Hematopoietic multipotent progenitor cell treated with erythropoietin and hydrocortisone succinate and interleukin-3 and kit ligand, for 15 days (in vitro differentiated cells): ENCODE measurements at places on chromosomes 1 and 21.

- DNase-seq = no peak
Observed at GRCh38 chr1:66270119-66270812, 263.7 kb upstream of the SGIP1 start.

DNA sequence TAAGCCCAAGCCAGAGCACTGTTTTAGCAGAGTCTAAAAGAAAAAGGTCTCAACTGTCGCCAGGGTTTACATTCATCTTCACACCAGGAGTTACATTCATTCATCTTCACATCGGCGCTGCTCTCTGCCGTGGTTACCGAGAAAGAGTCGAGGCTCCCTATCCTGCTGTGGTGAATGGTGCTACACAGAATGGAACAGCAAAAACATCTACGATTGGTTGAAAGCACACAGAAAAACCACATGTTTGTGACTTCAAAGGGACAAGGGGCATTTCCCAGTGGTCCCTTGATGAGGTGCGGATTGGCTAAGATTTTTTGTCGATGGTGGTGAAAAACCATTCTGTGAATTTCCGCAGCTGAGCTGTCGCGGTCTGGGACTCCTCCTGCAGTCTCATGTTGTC, 231.1 kb downstream of the SIPA1L2 start:
- DNase-seq = no peak

- DNase-seq = no peak
Observed at GRCh38 chr1:68449901-68450300, at the start of gene RPE65. RPE65 (minus strand) TSS chr1:68449954; CDS start chr1:68449905, 49 bp downstream.

- DNase-seq = no peak
Observed at GRCh38 chr21:38384675-38385426, 113.4 kb downstream of the ERG start.

DNA sequence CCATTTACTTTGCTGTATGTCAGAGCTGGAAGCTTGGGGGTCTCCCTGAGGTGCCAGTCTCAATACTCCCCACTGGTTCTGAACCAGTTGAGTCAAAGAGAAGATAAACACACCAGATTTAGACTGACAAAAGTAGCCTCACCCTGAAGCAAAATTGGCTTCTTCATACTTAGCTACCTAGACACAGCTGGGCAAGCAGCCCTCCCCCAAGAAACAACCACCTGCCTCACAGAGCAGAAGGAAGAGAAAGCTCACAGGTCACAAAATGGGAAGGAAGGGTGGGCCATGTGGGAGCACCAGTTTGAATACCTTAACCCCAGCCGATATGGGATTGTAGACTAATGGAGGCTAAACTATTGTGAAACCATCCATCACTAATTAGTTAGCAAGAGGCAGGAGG, 24.6 kb upstream of the MYSM1 start:
- DNase-seq = no peak

DNA sequence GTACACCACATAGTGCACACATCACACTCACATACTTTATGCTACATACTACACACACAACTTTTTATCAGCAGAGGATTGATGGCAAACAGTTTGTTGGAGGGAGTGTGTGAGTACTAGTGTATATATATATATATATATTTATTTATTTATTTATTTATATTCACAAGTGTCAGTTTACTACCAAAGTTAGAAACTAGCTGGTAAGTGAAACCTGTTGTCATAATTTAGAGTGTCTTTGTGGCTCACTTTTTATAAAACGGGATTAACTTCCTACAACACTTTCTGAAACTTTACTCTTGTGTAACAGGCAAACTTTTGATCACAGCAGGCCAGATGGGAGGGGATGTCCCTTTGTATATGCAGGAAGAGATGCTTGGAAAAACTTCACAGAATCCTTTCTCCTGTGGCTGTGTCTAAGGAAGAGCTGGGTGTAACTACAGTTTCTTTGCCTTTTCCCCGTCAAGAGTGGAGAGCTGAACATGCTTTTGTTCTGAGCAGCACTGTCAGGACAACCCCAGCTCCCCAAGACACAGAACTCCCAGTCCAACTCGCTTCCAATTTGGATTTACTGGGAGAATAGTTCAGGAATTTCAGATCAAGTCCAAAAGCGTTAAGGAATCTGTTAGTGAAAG, 1.9 kb upstream of the SAMD13 start:
- DNase-seq = no peak

- no peak for DNase-seq
Observed at GRCh38 chr1:22317920-22318243, 133.8 kb upstream of the ZBTB40 start.

DNA sequence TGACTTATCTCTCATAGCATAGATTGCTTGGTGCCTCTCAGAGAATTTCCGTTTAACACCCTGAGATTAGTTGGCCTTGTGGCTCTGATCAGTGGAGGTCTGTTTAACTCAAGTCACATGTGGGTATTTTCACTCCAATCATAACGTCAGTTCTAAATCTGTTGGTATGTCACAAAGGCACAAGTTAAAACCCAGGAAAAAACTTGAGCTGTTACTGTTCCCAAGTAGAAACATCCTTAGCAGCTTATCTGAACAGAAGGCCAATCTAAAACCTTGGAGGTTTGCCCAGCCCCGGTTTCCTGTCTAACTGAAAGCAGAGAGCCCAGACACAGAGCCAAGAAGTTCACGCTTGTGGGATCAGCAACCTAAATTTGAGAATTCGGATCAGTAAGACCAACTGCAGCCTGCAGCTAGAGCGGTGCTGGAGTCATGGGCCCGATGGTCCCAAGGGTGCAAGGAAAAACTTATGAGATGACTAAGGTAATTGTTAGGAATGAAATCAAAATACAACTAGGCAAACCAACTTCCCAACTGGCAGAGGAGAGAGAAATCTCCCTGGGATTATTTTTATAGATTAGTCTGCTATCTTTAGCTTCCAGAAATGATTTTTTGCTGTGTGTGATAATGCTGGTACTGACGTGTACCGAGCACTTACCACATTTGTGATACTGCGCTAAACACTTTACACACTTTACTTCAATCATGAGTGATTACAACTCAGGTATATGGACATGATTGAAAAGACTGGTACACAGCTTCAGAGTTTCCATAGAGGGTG, 90.2 kb upstream of the C1orf21 start:
- DNase-seq = no peak

GRCh38 chr1:245579881-245580280, 425.1 kb downstream of the KIF26B start:
- DNase-seq = no peak

DNA sequence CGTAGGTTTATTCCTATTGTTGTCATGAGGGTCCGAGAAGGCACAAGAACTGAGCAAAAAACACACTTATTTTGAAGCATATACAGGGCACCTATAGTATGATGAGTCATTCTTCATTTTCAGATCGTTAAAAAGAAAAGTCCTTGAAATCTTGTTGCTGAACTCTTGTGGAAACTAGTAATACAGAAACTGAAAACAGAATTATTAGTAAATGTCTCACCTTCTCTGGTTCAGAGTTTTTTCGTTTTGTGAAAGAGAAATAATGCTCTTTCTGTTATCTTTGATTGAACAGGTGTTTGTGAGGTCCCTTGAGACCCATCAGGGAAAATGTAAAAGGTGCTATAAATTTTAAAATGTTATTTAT, 102.0 kb upstream of the COA6 start:
- no peak for DNase-seq

DNA sequence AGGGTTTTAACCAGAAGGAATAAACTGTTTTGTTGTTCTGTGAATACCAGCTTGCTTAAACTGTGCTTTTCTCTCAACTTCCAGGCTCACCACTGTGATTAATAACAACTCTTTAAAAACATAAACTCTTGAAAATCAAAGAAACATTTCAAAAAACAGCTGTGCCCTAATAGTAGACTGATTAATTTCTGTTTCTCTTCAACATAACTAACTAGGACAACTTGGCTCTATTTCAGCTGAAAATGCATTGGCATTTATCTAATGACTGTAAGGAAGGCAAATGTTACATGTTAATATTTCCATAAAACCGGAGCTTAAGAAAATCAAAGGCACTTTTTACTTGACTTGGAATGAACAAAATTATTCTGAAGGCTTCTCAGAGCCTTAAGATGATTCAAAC, 656.1 kb upstream of the NEGR1 start:
- no peak for DNase-seq

DNA sequence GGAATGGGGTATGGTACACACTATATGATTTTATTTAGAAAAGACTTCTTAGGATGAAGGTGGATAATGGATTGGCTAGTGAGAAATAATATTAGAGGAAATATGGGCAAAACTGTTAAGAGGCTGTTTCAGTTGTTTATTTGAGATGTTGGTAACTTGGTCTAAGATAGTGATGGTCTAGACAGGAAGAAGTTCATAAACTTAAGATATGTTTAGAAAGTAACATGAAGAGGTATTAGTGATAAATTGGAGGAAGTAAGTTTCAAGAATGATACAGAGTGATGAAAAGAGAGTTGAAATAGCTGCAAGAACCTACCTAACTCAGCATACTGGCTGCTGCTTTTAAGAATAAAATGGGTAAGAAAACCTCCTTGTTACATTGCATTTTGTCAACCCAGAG, 9.2 kb upstream of the PTPRC start:
- DNase-seq = no peak

DNA sequence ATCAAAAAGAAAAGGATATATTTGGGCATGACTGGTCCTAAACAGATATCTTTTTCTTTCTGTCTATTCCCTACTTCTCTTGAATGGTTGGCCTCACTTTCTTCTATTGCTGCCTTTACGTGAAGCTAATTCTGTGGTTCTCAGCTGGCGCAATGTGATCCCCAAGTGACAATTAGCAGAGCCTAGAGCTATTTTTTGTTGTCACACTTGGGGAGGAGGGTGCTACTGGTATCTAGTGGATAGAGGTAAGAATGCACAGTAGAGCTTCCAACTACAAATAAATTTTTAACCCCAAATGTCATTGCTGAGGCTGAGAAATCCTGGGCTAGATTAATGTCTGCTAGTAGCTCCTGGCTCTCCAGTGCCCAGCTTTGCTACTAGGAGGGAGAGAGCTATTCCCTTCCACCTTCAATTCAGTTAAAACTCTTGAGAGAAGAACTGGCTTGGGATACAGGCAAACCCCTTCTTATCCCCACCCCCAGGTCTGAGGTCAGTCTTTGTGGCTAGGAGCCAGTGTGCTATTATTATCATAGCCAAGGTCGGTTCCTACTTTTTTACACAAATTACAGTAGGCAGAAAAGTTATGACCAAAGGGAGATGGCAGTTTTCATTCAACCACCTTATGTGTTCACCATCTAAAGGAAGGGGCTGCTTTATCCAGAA, 102.1 kb downstream of the SNX7 start:
- DNase-seq = no peak

DNA sequence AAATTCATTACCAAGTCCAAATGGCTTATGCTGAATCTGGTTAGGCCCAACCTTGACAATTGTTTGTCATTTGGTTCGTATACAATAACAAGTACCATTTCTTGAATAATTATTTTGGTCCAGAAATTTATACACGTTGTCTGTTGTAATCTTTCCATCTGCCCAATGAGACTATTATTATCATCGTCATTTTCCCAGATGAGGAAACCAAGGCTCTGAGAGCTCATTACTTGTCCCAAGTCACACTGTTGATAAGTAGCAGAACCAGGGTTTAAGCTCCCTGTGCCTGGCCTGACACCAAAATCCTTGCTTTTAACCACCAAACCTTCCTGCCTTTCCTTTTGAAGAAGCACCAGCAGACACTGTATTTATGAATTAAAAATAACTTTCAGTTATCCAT, 81.3 kb downstream of the RGS2 start:
- DNase-seq = no peak

DNA sequence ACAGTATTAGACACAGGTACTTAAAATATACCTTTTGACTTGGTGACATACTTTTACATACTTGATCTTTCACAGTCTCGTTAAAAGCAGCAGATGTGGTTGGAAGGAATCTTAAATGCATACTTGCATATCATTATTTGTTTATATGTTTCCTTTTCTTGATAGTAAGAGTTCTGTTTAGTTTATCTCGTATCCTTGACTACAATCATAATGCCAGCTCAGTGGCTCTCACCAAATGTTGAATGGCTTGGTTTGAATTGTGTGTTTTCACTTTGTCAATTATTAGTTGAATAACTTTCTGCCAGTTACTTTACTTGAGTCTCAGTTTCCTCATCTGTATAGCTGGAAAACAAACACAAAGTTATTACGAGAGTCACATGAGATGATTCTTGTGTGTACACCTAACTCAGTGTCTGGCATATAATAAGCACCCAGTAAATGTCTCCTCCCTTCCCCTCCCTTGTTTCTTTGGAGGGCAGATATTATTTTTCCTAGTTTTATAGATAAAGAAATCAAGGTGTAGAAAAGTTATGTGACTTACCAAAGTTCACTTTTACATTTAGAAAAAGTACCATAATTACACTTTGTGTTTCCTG, 131.6 kb upstream of the IVNS1ABP start:
- DNase-seq = no peak

- DNase-seq = no peak
Observed at GRCh38 chr1:236590553-236591150, 13.7 kb downstream of the HEATR1 start.

DNA sequence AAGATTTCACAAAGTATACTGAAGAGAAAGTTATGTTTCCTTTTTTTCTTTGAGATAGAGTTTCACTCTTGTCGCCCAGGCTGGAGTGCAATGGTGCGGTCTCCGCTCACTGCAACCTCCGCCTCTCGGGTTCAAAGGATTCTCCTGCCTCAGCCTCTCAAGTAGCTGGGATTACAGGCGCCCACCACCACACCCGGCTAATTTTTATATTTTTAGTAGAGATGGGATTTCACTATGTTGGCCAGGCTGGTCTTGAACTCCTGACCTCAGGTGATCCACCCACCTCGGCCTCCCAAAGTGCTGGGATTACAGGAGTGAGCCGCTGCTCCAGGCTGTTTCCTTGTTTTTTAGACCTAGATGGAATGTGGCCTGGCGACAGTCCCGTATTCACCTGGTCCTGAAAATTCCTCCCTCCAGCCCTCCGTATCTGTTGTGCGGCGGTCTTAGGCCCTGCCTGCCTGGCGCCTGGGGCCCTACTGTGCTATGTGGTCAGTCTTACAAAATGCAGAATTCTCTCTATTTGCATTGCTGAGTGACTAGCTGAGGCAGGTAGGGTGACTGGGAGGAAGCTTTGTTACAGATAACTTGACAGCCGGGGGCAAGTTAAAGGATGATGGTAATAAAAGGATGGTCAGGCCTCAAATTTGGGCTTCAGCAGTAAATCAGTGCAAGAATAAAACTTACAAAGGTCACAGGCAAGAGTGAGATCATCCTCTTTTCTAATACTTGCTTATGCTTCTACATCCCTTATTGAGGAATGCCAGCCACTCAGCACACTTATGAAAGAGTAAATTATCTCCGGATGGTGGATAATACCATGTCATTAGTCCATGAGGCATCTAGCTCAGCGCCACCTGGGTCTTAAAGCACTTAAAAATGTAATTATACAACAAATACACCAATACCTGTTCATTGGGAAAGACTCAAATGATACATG, 30.3 kb downstream of the PARK7 start:
- no peak for DNase-seq

- no peak for DNase-seq
Observed at GRCh38 chr1:219858980-219859379, 69.4 kb downstream of the SLC30A10 start.
